CD4-positive, alpha-beta T cell treated with Interleukin-15 for 1 hour (primary cell): ENCODE measurements at places on chromosomes 2 and 18.

DNA sequence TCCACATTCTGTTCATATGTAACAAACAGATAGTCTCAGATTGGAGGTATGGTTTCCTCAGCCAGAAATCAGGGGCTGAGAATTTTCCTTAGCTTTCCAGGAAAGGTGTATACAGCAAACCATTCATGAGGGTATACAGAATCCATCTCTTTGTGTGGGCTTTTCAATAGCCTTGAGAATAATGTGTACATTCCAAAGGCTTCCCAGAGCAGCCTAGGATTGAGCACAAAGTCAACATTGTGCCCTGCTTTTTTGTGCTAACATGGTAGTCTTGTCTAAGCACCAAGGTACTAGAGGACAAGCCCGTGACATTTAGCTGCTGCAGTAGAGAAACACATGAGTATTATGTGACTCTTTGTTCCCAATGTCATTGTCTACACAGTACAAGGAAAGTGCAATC lies 322.1 kb upstream of the TANK start:
- no peak for DNase-seq

DNA sequence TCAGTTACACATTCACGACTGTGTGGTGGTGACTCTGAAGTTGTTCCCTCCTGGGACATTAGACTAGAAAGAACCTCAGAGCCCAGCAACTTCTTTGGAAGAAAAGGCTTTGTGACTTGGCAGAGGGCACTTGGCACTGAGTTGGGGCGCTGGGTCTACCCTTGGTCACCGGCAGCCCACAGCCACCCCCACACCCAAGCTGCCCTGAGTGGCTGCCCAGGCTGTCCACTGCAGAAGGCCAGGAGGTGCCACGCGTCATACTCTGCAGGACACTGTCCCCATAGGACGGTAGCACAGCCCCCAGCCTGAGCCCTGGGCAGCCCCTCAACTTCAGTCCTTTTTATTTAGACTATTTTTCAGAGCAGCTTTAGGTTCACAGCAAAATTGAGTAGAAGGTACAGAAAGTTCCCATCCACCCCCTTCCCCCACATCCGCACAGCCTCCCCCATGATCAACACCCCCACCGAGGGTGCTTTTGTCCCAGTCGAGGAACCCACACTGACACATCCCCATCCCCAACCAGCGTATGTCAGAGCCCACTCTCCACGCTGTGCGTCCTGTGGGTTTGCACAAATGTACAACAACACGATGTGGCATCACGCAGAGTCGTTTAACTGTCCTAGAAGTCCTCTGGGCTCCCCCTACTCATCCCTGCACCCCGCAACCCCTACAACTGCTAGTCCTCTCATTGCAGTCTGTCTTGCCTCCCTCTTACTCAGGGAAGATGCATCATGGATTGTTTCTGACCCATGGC lies 1.1 kb downstream of the PRLH start:
- DNase-seq: no peak

DNA sequence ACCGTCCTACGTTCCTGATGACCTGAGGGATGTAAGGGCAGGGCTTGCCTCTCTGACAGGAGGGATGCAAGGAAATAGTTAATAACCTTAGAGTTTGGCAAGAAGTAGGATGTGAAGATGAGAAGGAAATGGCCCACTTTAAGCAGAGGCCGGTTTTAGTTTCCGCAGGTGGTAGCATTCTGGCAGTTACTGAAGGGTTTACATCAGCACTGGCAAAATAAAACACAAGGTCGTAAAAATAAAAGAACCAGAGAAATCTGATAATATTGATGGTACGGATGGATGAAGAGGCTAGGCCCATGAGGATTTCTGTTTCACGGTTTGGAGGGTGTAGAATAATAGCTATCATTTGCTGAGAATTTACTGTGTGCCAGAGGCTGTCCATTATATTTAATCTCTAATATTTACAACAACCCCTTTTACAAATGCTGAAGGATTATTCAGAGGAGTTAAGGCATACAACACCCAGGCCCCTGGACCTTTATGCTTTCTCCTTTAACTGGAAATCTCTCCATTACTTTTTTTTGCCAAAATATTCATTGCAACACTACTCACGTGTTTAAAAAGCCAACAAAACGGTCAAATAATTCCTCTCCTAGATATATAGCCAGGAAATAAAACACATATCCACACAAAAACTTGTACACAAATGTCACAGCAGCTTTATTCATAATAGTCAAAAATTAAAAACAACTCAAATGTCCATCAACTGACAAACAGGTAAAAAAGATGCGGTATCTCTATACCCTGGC lies 28.5 kb downstream of the DAPL1 start:
- DNase-seq: no peak

DNA sequence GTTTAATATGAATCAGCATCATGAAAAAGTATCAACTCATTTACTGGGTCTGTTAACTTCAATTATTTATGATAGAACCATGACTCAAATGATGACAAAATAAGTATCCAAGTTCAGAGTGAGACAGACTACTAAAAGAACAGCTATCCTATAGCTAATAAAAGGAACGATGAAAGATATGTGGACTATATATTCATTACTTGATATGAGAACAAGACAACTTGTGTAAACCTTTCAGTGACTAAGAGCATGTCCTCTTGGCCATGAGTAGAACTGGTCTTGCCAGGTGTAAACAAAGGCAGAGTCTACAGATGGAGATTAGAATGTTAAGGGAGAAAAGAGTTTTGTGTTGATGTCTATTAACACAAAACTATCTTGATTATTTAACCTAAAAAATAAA lies 360.4 kb upstream of the ZC3H15 start:
- no peak for DNase-seq

DNA sequence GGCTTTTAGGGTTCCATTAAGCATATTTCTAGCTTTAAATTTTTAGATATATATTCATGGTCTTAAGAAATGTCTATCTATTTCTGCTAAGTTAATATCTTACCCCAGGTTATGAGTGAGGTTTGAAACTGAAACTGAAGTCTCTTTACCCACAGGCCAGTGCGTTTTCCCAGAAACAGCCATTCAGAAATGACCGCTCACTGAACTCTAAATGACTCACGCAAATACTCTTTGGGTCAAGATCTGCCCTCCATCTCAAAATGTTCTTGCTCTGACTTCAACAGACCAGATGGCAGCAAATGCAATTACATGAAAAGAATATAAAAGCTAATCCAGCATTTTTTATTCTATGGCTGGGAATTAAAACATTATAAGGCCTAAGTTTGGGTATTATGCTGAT lies 315.2 kb downstream of the TDRD15 start:
- DNase-seq: no peak

DNA sequence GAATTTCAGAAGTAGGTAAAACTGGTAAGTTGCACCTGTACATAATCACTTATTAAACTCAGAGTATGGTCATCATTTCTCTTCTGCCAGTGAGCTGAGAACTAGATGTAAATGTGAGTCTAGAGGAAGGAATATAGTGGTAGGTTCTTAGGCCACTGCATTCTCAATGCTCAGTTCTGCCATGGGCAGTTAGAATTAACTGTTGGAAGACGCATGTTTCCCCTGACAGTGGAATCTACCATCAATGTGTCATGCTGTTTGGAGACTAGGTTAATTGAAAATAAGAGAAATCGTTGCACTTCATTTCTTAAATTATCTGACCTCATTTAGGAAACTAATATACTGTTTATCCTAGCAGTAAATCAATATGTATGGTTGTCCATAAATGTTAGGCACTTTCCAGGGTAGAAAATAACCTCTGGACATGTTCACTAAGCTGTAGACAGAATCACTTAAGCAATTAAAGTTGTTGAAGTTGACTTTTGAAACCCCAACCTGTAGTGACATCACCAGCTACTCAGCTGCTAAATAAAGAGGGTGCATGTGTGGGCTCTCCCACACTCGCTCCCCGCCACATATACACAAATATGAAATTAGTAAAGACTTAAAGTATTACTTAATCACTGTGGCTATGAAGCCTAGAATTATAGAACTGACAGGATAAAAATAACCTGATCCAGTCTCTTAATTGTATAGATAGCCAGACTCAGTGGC lies 91.5 kb upstream of the NOSTRIN start:
- DNase-seq: no peak

GRCh38 chr18:36974686-36975085 lies 145.8 kb downstream of the KIAA1328 start:
- DNase-seq: no peak

- DNase-seq: no peak
These were observed 327.0 kb downstream of the RAD51AP2 start for GRCh38 chr2:17191223-17191622.

DNA sequence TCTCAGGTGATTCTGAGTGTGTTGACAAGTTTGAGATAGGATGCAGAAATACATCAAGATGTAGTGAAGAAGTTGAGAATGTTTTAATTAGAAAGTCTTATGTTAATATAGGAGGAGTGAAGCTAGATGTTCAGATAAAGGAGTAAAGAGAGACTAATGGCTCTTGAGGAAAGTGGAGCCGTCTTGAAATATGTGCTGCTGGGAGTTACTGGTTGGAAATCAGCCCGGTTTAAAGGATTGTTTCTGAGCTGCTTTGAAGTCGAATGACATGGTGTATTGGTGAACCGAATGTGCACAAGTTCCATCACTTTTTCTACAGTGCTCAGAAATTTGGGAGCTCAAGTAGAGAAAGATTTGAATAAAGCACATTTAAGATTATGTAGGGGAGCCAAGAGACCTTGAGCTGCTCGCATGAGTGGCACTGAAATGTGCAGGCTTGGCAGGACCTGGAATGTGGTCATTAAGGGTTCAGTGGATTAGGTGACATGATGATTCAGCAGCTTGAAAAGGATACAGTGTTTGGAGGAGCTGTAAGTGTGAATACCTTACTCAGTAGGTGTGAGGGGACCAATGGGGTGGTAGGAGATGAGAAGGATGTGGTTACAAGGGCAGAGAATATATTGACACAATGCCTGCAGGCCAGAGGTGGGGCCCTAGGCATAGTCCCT lies 68.6 kb downstream of the CAB39 start:
- no peak for DNase-seq

- no peak for DNase-seq
These were observed 97.2 kb downstream of the SEPTIN10 start for GRCh38 chr2:109516445-109517117.
